Mammary epithelial cell (primary cell): ENCODE measurements at places on chromosomes 7 and 10.

DNA sequence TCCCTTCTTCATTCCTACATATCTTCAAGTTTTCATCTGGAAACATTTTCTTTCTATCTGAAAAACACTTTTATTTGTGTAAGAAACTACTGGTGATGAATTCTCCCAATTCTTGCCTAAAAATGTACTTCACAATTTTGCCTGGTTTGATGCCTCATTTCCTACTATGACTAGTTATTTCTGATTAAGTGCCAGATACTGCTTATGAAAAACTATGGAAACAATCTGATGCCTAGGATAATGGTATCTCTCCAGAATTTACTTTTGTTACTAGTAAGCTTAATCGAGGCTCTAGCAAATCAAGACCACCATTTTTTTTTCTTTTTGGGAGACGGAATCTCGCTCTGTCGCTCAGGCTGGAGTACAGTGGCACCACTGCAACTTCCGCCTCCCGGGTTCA lies 31.3 kb downstream of the CACUL1 start:
- peak; percentile 13 for DNase-seq

- no peak for DNase-seq
These were observed 47.7 kb upstream of the SFMBT2 start for GRCh38 chr10:7458556-7458955.

- peak; percentile 24 for DNase-seq
These were observed 127.4 kb downstream of the TACC2 start for GRCh38 chr10:122116331-122116730.

- no peak for DNase-seq
These were observed 39.7 kb upstream of the SEMA3D start for GRCh38 chr7:85226361-85227085.

DNA sequence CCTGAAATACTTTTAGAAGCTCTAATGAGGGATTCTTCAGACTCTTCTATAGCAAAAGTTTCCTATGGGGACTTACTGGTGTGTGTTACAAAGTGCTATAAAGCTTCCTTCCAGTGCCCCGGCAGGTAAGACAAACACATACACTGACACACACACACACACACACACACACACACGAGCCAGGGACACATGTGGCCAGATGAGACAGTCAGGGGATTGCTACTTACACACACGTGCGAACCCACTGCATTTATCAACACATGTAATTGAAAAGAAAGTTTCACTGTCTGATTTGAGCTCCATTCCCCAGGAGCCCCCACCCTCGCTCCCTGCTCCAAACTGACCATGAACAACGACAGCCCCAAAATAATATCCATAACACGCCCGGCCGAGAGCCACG lies 119.8 kb downstream of the PRPF18 start:
- DNase-seq: peak; percentile 33

DNA sequence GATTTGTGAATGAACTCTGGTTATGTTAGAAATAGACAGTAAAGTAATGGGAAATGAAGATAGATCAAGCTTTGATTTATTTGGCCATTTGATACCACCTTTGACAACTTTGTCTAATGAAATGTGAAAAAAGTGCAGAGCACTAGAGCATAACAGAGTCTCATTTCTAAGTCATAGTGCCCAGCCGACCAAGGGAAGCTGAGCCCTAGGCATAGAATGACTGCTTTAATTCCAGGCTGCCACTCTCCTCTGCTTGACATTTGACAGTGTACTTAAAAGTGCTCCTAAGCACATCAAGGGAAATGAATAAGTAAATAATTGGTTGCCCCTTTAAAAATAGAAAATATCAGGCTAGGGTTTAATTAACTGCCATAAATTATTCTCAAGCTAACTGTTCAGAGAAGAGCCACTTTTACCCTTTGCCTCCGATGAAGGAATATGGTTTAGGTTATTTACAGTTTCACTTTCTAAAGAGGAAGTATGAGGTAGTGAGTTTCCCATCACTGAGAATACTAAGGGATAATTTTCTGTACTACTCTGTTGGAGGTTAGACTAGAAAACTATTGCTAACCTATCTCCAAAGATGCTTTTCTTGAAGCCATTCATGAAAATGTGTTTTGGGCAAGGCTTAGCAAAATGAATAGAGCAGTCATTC lies 591.6 kb downstream of the REEP3 start:
- no peak for DNase-seq

DNA sequence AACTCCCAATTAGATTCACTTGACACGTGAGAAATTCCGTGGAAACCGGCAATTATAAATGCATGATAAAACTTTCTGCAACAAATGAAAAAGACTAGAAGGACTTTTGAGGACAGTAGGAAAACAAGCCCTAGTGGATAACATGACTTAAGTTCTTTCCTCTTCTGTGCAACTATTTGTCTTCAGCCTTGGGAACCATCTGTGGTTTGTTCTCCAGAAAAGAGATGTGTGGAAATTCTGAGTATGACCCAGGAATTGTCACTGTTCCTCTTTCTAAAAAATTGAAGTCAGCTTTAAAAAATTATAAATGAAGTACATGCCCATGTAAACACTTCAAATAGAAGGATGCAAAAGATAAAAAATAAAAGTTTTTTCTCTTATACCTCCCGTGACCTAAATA lies 128.6 kb upstream of the SVIL start:
- no peak for DNase-seq

DNA sequence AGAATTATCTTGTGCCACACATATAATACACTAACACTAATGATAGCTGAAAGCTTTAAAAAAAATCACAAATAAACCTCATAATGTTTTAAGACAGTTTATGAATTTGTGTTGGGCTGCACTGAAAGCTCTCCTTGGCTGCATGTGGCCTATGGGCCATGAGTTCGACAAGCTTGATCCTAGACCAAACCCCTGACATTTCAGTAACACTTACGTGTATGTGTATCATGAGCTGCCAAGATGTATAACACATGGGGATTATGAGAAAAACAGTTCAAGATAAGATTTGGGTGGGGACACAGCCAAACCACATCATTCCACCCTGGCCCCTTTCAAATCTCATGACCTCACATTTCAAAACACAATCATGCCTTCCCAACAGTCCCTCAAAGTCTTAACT lies 823.8 kb downstream of the PCDH15 start:
- DNase-seq: no peak

DNA sequence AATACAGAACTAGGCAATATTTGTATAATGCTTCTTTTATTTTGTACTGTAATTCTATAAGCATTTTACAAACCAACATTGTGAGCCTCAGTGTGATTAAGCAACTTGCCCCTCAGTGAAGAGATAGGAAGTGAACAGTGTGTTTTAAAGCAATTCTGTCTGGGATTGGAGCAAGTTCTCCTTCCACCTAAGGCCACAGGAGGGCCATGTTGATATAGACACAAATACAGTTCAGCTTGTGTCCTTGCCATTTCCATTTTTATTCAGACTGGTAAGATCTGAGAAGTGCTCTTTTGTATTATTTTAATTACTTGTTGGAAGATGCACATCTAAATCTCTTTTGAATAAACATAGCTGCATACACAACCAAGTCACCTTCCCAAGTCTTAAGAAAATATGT lies 416.3 kb upstream of the COBL start:
- DNase-seq: no peak

DNA sequence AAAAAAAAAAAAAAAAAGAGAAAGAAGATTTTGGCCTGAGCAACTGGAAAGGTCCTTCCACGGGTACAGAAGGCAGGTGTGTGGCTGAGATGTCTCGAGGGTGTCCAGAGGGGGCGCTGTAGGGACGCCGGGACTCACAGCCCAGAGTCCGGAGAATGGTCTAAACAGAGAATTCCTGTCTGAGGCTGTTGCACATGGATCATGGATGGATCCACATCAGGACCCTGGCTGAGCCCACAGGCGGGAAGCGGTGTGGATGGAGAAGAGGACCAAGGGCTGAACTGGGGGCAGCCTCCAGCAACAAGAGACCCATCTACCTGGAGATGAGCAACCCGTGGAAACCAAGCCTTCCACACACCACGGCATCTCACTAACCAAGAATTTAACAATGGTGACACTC lies 55.0 kb downstream of the PKD1L1 start:
- no peak for DNase-seq

DNA sequence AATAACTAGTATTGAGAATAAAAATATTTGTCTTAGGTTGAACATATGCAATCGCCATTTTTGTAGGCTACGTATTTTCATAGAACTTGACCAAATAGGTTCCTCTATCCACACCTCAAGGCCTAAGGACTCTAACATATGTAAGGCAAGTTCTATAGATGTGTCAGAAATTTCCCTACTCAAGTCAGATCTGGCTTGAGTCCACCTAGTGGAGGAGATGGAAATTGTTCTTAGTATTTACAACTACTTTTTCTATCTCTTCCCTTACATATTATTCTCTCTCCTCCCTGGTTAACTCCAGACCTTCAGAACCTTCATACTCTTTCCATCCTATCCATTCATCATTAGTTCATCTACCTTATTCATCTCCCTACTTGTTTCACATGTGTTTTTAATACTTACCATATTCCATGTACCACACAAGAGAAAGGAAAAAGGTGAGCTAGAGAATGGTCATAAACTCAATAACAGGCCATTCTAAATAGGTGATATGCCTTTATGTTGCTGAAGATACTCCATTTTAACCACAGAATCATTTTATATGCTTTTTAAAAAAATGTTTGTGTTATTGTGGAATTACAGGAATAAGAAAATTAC lies 174.5 kb upstream of the HDAC9 start:
- peak; percentile 29 for DNase-seq

- no peak for DNase-seq
These were observed 171.5 kb downstream of the C7orf25 start for GRCh38 chr7:42740408-42740807.

- DNase-seq: no peak
These were observed 6.0 kb downstream of the ATP6V1F start for GRCh38 chr7:128868624-128869137.

GRCh38 chr10:96695366-96695765 lies 24.9 kb downstream of the PIK3AP1 start:
- no peak for DNase-seq

DNA sequence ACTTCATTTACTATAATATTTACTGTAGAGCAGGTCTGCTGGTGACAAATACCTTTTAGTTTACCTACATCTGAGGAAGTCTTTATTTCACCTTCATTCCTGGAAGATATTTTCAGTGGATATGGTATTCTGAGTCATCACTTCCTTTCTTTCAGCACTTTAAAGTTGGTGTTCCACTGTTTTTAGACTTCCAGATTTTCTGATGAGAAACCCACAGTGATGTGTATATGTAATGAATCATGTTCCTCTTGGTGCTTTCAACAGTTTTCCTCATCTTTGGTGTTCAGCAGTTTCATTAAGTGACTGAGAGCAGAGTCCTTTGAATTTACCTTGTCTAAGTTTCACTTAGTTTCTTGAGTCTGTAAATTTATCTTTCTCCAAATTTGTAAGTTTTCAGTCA lies 36.4 kb downstream of the COPG2 start:
- peak; percentile 82 for DNase-seq

- no peak for DNase-seq
These were observed 181.0 kb upstream of the MDFIC start for GRCh38 chr7:114740941-114741340.

DNA sequence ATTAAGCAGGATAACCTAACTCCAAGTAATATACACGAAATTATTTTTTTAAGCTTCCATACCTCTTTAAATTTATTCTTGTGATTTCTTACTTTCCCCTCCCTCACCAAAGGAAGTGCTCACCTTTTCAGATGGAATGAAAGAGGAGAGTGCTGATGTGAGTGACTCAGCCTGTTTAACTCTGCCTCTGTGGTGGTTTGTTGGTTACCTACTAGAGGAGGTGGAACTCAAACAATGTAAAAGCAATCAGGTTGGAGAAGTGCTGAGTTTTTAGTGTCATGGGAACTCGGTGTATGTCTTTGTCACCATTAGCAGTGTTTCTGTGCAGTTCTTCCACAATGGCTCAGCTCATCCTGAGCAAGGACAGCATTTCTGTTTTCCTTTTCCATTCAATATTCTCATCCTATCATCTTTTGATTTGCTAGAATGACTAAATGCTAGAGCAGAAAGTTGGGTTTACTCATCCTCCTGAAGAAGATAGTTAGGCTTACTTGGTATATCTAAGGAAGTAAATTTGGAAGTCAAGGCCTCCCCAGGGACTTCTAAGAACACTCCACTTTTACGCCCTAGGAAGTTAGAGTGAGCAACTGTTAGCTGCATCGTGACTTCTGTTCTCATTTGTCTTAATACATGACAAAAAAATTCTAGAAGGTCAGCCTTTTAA lies 6.0 kb downstream of the ADD3 start:
- DNase-seq: peak; percentile 78

GRCh38 chr7:112140600-112140999 lies 65.6 kb downstream of the DOCK4 start:
- DNase-seq: no peak

- DNase-seq: no peak
These were observed 20.0 kb downstream of the JAZF1 start for GRCh38 chr7:28160551-28160991.

GRCh38 chr10:555682-556350 lies 133.7 kb downstream of the DIP2C start:
- DNase-seq: no peak

DNA sequence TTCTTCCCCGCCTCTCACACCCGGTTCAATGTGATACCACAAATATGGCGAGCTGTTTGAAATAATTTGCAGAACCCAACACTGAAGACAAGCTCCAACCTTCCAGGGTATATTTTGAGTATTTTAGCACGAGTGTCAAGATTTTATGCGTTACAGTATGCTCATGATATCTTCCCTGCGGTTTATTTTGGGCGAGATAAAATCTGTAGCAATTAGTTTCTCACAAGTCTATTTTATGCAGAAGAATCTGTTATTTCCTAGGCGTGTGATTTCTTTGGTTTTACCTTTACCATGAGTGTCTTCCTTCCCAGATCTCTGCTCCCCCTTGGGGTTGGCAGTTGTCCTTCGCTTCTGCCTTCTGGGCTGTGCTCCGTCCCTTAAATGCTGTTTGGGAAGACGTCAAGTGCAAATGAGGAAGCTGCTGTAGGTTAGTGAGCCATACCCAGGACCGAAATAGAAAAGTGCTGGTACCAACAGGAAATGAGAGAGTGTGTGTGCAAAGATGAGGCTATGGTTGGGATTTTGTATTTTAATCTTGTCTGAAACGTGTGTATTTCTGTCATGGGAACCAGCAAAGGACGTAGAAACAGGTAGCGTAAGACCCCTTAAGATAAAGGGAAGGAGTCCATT lies 299.8 kb downstream of the KLF6 start:
- no peak for DNase-seq
